Esophagus squamous epithelium (tissue), 5 donors: ENCODE measurements at places on chromosomes 6 and 20.

- DNase-seq = no peak
These were observed 19.8 kb downstream of the USP45 start for GRCh38 chr6:99495466-99495865.

GRCh38 chr6:37137201-37138090, 32.5 kb upstream of the PIM1 start:
- DNase-seq = no peak

DNA sequence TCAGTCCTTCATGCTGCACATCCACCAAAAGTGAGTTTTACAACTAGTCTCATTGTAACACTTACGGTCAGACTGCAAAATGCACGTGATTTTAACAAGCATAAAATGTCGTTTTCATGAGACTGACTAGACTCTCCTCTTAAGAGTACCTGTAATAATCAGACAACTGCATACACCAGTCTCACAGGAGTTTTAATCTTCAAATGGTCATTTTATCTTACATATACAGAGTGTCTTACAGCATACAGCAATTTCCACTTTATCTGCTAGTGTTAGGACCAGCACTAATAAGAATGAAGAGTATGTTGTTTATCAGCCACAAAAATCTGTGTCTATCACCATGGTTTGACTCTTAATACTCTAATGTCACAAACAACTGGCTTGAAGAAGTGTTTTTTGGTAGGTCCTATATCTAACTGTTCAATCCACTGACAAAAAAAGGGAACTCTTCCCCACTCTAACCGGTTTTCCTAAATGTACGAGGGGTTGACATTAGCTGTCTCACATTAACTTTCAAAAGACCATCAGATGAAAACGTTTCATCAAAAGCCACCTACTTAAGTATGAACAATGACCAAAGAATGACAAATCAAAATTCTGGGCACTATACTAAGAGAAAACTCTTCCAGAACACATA, 1.5 kb upstream of the ASF1A start:
- DNase-seq = no peak

- no peak for DNase-seq
These were observed 59.5 kb upstream of the ARMH2 start for GRCh38 chr6:24858177-24858653.

GRCh38 chr6:75748003-75748742, 866 bp upstream of the MYO6 start:
- DNase-seq = no peak

DNA sequence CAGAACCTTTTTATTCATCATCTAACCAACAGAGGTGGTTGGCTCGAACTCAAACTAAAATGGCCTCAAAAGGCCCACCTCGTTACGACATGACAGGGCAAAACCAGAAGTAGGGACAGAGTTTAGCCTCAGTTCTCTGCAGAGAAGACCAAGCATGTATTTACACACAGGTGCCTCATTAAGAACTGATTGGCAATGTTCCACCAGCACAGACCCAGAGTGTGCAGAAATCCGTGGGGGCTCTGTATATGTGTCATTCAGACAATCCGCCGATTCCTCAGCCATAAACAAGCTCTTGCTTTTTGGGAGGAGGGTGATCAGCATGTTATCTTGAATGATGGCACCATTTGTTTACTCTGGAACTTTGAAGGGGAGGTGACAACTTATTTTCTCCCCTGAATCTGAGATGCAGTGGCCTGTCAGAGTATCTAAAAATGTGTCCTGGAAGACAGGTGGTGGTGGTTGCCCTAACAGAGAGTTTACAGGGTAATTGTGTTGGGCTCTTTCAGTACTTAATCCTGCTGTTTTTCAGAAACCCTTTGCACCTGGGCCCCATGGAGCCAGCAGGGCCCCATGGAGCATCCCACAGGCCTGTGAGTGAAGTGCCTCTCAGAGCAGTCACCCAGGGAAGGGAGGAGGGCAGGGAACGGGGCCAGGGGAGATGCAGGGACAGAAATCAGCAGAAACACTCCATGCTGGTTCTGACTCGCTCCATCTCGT, 29.1 kb upstream of the C20orf203 start:
- DNase-seq = no peak

- DNase-seq = no peak
These were observed 9.6 kb upstream of the CHD6 start for GRCh38 chr20:41627611-41628244.

DNA sequence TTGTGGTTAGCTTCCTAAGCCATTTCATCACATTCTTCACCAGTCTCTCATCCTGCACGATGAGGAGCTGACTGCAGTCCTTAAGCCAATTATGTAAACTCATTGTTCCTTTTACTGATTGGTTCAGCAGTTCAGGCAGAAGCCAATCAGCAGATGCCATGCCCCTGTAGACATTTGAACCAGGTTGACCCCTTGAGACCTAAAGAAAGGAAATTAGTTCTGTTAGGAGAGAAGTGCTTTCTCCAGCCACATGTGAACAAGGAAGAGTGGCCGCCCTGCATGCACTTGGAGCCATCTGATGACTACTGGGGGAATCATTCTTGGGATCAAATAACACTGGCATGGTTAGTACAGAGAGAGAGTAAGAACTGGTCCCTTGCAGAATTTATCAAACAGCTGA, 535.2 kb upstream of the ID4 start:
- no peak for DNase-seq

DNA sequence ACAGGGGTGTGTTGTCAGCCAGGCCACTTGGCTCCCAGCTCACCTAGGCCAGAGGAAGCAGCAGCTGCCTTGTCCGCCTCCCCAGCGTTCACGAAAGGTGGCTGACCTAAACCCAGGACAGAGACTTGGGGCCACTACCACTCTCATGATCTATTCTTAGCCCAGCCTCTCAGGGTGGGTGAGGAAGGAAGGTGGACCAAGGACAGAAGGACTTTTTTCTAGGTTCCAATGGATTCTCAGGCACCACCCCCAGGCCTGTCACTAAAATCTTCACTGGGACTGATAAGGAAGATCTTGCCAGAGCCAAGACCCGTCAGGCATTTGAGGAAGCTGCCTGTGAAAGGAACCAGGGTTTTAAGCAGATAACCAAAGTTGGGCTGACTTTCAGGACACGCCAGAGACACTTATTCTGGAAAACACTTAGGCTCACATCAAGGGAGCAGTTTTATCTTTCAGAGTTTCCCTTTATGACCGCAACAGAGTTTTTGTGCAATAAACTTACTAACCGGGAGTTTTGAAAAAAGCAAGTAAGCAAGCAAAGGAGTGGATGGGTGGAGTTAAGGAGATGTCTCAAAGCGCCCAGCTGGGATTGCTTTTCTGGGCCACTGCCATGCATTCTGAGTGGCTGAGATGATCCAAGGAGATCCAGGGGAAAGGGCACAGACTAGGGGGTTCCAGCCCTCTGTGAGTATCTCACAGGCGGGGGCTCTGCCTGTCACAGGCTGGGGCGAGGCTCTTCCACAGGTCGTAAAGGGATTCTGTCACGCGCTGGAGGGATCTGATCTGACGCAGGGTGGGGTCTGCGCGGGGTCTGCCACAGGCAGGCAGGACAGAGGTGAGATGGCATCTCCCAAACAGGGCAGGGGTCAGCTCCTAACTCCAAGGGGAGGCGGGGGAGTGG, 989 bp downstream of the FITM2 start:
- no peak for DNase-seq

DNA sequence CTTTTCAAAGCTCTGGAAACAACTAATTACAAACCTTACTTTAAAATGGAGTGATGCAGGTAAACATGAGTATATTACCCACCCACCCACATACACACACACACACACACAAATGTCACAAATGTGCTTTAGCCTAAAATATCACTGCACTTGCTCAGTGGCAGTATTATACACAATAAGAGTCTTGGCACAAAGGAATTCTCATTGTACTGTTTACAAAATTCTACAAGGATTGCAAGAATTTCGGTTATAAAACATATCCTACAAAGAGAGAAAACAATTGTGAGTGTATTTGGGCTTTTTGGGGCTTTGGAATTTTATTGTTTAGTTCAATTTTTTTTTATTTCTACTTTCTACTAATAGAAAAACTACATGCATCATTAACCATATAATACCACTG, 113.2 kb upstream of the BEND6 start:
- DNase-seq = no peak

DNA sequence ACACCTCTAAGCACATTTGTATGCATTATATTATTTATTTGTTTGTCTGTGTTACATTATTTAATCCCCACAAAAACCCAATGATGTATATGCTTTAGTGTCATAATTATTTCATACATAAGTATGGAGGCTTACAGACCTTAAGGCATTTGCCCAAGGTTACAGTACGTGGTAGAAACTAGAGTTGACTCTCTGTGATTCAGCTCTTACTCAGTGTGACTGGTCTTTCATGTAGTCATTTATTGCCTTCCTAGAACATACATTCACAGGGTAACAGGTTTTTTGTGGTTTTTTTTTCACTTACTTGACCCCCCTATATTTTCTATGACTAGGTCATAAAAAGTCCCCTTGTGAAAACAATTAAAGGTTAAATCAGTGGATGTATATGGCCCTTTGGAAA, 566.8 kb downstream of the TFAP2A start:
- no peak for DNase-seq

GRCh38 chr6:89675949-89676748, 37.6 kb upstream of the LYRM2 start:
- DNase-seq = no peak

DNA sequence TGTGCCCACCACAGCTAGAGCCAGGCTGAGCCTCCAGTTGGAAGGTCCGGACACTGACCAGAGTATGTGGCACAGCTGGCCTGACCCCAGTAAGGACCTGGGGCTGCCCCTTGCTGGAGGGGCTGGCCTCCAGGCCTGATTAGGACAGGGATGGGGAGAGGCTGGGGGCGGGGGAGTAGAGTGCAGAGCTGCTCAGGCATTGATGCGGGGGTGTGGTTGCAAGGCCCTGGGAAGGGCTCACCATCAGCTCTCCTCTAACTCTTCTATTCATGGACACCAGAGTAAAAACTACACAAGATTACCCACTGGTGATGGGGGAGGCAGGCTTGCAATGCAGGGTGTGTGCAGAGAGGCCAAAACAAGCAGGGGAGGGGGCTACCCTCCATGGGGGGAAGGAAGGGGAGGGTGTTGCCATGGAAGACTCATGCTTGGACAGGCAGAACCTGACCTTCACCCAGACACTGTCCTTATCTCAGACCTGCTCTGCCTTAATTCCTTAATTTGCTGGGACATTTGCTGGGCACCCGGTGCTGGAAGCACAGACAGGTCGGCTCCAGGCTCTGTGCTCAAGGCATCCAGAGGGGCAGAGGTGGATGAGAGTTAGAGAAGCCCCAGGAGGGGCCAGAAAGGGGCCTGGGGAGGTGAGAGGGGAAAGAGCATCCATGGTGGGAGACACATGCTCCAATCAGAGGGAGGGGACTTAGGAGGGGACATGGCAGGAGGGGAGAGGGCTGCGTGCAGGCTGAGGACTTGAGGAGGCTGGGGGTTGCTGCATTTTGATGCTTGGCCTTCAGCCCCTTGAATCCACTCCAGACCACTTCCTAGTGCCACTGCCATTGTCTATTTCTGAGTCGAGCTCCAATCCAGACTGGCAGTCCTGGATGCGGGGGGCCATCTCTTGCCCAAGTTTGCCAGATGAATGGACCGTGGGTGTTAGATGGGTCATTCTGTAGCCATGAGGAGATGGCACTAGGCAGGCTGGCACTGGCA, 7.6 kb upstream of the EMILIN3 start:
- DNase-seq = no peak

DNA sequence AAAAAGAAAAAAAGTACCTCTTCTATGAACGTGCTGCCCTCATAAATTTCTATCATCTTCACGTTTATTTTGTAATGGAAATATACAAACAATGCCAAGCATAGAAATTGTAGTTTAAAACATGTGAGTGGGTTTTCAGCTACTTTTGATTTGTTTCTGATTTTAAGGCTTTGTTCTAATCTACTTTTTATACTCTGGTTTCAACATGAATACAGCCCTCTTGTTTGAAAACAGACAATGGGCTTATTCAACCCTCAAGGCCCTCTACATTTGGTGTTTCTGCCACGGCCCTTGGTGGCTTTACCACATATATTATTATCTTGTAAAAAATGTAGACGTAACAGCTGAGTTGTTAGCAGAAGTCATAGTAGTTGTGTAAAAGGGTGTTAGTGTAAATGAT, 153.9 kb downstream of the SOX4 start:
- DNase-seq = no peak

DNA sequence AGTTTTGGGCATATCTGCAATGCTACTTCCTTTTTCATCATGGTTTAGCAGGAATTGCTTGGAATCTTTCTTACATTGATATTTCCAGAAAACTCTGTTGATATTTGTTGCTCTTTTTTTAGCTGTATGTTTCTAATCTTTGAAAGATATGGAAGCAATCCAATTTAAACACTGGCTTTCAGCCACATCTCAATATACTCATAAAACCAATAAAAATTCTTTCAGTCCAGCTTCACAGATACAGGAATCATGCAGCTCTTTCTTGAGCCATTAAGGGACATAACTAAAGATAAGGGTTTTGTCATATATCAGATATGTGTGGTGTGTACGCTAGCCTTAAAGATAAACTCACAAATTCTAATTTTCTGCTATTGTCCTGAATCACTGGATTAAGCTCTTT, 47.4 kb downstream of the PKIB start:
- no peak for DNase-seq

DNA sequence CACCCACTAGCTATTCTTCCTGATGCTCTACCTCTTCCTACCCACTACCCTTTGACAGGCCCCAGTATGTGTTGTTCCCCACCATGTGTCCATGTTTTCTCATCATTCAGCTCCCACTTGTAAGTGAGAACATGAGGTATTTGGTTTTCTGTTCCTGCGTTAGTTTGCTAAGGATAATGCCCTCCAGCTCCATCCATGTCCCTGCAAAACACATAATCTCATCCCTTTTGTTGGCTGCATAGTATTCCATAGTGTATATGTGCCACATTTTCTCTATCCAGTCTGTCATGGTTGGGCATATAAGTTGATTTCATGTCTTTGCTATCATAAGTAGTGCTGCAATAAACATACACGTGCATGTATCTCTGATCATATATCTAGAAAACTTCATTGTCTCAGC, 218.3 kb upstream of the STXBP5 start:
- DNase-seq = no peak

DNA sequence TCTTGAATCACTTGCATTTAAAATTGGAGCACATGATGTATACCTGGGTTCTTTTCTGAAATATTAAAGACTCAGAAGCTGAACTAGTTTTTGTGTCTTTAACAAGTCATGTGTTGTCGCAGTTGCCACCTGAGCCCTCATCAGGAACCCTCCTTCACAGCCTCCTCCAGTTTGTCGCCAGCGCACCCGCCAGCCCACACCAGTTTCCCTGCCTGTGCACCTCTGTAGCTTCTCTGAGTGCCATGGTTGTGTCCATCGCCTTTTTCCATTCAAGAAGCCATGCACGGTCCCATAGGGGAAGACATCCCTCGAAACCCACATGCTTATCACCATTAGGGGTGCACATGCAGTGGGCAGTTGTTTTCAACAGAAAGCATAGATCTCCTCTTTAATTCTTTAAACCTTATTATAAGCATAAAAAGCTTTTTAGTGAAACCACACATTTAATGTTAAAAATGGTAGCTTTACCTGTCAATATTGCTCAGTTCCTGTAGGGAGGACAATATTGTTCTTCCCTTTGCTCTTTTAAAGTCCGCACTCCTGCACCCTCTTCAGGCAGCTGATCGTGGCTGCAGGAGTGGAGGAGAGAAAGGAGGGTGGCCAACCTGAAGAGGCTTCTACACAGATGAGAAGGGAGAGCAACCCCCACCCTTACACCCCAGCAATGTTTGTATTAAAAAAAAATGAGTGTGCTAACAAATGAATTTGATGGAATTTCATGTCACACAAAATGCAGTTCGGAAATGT, 121.9 kb downstream of the CFAP61 start:
- no peak for DNase-seq
